ENCODE measurements at places on chromosomes 6 and 20.

DNA sequence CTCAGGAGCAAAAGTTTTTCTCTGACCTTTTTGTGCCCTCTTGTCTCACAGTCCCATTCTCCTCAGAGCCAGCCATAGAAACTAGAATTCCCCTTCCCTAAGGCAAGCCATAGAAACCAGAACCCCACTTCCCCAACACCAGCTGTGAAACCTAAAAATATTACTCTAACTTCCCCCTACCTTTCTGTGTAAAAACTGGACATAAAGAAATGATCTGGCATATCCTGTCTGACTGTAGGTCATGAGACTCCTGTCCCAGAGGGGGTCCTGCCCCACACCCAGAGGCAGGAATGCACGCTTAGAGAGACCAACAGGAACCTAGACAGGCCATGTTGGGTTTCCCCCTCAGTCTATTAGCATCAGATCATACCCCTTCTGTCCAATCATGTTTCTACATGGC lies 140.6 kb upstream of the SLC22A16 start:
- DNase-seq: no peak

GRCh38 chr6:39422238-39422637 lies 99.7 kb upstream of the KCNK16 start:
- no peak for DNase-seq

DNA sequence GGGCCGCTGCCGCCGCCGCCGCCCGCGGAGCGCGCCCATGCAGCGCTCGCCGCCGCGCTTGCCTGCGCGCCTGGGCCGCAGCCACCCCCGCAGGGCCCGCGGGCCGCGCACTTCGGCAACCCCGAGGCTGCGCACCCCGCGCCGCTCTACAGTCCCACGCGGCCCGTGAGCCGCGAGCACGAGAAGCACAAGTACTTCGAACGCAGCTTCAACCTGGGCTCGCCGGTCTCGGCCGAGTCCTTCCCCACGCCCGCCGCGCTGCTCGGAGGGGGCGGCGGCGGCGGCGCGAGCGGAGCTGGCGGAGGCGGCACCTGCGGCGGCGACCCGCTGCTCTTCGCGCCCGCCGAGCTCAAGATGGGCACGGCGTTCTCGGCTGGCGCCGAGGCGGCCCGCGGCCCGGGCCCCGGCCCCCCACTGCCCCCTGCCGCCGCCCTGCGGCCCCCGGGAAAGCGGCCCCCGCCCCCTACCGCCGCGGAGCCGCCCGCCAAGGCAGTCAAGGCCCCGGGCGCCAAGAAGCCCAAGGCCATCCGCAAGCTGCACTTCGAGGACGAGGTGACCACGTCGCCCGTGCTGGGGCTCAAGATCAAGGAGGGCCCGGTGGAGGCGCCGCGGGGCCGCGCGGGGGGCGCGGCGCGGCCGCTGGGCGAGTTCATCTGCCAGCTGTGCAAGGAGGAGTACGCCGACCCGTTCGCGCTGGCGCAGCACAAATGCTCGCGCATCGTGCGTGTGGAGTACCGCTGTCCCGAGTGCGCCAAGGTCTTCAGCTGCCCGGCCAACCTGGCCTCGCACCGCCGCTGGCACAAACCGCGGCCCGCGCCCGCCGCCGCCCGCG lies 730 bp downstream of the INSM1 start:
- DNase-seq: peak; percentile 27

- DNase-seq: no peak
Observed at GRCh38 chr6:144098993-144099392, 3.6 kb upstream of the SF3B5 start.

DNA sequence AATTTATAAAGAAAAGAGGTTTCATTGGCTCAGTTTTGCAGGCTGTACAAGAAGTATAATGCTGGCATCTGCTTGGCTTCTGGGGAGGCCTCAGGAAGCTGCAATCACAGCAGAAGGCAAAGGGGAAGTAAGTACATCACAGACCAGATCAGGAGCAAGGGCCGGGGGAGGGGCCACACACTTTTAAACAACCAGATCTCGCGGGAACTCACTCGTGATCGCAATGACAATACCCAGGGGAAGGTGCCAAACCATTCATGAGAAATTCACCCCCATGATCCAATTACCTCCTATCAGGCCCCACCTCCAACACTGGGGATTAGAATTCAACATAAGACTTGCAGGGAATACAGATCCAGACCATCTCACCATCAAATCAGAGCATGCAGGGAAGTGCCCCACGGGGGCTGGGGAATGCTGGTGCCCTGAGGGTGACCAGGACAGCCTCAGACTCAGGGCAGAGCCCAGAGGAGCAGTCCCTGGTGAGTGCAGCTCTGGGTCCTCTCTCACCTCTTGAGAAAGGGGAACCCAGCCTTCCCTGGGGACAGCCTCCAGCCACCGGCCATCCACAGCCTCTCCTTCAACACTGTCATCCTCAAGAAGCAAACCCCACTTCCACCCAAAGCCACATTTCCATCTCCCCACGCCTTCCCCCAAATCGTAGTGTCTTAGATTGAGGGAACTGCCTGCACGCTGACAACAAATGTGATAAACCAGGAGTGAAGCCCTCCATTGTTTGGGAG lies 80.7 kb downstream of the ANKRD60 start:
- no peak for DNase-seq

GRCh38 chr20:43667341-43668132 lies 623 bp downstream of the MYBL2 start:
- DNase-seq: peak; percentile 65

DNA sequence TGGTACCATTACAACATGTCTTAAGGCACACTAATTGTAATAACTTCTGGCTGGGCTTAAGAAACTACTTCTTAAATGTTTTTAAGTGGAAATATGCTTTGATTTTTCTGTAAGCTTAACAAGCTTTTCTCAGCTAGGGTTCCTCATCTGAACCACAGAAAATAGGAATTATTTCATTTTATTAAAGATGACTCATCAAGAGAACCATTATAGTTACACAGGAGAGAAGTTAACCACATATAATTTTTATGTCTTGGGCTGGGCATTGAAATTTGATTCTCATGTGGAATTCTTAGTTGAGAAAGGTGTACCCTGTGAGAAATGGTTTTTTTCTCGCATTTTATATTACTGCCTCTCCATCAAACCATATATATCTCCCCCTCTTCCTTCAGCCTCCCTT lies 75.1 kb downstream of the QKI start:
- DNase-seq: no peak

- no peak for DNase-seq
Observed at GRCh38 chr6:128569732-128570679, 49.6 kb upstream of the PTPRK start.

DNA sequence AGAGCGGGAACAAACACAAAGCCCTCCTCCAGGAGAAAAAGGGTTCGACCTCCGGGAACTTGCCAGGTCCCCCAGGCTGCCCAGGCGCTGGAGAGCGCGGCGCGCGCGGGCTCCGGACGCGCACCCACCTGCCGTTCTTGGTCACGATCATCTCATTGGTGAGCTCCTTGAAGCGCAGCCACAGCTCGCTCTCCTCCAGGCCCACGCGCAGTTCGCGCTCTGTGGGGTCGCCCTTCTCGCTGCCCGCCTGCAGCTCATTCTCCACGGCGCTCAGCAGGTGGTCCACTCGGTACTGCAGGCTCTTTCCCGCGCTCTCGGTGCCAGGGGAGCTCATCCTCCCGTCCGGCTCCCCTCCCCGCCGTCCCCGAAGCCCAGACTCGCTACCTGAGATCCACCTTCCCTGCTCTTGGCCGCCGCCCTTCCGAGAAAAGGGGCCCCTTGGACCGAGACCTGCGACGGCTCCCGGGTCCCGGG lies 356 bp downstream of the TBXT start:
- DNase-seq: no peak

DNA sequence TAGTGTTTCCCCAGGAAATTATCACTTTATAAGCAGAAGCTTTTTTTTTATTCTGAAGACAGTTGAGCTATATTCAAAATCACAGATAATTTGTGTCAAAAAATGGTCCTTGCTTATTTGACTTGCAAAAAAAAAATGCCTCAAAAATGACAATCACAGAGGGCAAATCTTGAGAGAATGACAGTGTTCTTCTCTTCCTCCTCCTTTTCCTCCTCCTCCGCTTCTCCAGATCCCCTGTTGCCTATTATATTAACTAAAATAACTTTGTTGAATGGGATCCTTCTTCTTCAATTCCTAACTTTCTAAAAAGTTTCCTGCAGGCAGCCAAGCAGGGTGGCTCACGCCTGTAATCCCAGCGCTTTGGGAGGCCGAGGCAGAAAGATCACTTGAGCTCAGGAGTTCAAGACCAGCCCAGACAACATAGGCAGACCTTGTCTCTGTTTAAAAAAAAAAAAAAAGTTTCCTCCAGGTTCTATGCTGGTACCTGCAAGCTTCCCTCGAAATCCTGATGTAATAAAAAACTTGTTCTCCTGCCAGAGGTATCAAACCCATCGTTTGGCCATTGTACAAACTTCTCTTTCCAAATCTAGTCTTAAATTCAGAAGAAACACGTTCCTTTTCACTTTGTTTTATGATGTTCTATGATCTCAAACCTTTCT lies 128.6 kb downstream of the IPCEF1 start:
- no peak for DNase-seq

DNA sequence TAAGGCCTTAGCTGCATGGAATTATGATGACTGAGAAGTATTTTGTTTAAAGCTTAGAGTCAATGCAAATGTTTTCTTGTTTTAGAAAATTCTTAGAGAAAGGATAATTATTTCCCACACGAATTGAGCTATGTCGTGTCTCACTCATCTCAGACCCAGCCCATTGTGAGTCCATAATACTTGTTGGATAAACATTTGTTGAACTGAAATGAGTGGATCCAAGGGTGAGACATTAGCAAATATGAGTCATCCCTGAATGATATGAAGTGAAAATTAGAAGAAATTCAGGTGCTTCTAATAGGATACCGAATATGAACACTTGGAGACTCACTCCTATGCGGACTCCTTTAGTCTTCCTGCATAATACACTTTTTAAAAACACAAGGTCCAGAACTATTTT lies 41.6 kb upstream of the ARMC2 start:
- DNase-seq: no peak

- DNase-seq: no peak
Observed at GRCh38 chr6:131356161-131356560, 216.9 kb upstream of the ARG1 start.

- no peak for DNase-seq
Observed at GRCh38 chr6:31485055-31485454, 12.9 kb upstream of the MICB start.

- no peak for DNase-seq
Observed at GRCh38 chr6:27280540-27281000, 31.5 kb downstream of the POM121L2 start.

DNA sequence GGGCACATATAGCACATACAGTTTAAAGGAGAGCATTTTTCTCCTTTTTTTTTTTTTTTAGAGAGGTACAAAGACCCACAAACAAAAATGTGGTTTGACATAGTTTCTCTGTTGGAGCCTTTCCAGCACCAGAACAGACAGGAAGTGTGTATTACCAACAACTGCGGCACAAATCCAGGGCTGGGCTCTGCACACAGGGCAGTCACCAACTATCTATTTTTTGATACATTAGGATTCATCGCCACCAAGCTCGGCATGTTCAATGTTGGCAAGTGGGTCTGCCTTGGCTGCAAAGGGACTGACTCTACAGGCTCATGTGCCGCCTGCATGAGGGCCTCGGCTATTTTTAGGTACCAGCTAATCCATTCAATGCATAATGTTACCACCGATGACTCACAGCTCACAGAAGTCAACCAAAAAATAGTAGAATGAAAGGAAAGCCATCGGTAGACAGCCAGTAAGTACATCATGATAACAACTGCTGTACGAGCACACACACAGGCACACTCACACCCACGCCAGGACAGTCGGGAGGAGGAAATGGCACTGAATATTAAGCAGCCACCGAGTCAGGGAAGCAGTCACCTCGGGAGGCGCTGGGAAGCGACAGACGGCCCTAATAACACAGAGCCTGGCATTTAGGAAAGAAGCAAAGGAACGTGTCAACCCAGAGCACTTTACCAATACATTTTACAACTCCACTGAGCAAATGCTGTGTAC lies 81.6 kb downstream of the GMPR start:
- no peak for DNase-seq

DNA sequence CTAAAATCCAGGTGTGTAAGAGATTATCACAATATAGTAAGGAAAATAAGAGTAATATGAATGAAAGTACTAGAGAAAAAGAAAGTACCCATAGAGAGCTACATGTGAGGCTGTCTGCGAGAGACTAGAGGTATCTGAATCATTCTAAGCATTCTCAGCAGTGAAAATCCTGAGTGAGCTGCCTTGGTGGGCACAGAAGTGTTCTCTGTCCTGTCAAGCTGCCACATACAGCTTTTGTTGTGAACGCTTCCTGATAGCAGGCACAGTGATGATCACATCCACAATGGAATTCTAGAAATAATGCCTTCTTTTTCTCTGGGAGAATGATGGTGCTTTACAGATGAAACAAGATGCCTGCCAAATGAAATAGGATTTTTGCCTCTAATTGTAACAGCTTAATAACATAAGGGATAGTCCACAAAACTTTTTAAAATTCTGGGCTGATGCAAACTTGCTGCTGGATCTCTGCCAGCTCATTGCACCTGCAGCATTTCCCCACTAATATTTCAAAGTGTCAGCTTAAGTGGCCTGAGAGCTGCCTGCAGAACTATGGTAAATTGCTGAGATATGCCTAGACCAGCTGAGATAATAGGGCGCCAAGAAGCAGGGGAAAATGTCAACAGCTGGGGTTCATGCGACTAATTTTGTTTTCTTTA lies 620.5 kb downstream of the DOK5 start:
- DNase-seq: no peak

DNA sequence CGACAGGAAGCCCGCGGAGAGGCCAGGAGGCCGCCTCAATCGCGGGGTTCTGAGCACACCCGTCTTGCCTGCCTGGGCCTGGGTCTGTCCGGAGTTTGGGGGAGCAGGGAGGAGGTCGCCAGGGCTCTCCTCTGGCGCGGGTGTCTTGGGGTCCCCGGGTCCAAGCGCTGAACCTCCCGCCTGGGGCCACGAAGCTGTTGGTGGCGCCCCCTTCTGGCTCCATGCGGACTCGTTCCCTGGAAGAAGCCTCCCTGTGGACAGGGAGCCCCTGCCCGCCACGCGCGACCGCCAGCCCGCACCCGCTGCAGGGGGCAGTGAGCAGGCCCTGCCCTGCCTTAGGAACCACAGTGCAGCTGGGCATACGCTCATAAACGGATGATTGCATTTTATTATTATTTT lies 44.7 kb downstream of the MCUR1 start:
- no peak for DNase-seq

DNA sequence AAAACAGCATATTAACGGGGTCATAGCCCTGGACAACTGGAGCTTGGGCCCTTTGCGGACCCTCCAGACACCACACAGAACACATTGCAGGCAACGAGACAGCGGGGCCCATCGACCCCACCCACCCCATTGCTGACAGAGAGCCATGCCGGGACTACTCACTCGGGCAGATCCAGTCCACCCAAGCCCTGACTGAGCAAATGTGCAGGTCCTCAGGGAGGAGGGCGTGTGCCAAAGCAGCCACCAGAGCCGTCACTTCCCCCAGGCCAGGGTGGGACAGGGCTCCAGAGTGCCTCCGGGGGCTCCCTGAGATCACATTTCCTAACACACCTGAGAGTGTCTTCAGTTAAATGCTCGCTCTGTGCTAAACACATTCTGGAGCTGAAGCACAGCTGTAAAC lies 114.9 kb downstream of the CDH4 start:
- DNase-seq: no peak

DNA sequence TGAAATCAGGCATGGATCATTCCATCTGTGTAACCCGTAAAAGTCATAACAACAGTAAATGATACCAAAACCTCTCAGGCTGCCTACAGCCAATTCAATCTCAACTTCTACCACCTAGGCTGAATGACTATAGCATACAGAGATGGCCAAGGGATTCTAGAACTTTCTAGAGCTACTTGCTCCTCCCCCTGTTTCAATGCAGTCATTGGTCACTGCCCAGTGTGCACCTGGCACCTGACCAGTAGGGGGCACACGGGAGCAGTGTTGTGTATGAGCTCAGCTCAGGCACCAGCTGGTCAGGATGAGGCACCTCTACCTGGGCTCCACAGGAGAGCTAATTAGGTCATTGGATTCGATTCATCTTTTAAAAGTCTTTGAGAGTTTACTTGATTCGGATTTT lies 86.2 kb downstream of the PLEKHG1 start:
- no peak for DNase-seq

All from activated B cell treated with CpG ODN at 0.5 μM for 24 hours (primary cell).